Tibial nerve (tissue), 4 donors: ENCODE measurements at places on chromosomes 5 and 9. TPM values are rescaled to one million over a fixed set of nuclear protein-coding genes. Genes with fewer than 3 reads are reported as not detected.

The FOXI1 gene
- not detected for total RNA-seq

GRCh38 chr5:146825033-146825432, 53.5 kb downstream of the PPP2R2B start:
- H3K27ac ChIP-seq, result no peak overlapping the region
- H3K4me1 ChIP-seq, result peaks cover 4% of the 10 kb centered on the region
- no peaks in the 10 kb centered on the region for H3K27me3 ChIP-seq
- H3K4me3 ChIP-seq, result no peak overlapping the region
- DNase-seq, result no peak

DNA sequence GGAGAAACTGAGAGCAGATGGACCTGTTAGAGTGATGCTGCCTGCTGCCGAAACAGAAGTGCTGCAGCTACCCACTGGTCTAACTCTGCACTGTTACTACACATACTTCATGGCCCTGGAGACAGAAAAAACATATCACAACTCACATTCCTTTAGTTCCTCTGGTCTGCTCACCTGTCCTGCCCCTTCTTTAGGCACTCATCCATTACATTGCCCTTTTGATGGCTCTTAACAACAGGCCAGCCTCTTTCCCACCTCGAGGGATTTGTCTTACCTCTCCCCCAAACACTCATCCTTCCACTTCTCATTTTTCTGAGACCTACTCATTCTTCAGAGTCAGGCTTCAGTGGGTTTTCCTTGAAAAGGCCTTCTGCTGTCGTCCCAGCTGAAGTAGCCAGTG, 49.2 kb downstream of the KCTD16 start:
- no peak for DNase-seq
- no peaks in the 10 kb centered on the region for H3K27me3 ChIP-seq
- no peaks in the 10 kb centered on the region for H3K36me3 ChIP-seq
- no peak overlapping the region for H3K27ac ChIP-seq

DNA sequence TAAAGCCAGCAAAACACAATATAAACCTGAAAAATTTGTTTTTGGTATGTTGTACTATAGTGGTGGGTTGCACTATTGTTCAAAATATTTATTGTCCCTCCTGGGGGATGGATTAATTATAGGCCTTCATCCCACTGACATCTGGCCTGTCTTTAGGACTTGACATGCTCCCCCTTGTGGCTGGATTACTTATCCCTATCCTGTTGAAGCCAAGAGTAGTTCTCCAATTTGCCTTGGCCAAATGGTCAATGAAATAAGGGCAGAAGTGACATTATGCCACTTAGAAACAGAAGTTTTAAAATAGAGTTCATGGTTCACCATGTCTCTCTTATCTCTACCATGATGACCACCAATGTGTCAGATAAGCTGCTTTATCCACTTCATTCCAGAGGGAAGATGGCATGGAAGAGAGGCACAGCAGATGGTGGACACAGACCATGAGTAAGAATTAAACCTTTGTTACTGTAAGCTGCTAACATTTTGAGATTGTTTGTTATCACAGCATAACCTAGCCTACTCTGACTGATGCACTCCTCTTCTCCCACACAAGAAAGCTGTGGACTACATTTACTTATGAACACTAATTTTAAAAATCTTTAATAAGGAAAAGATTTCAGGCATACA, 29.2 kb upstream of the ARHGEF28 start:
- H3K4me1 ChIP-seq, result no peaks in the 10 kb centered on the region
- no peaks in the 10 kb centered on the region for H3K36me3 ChIP-seq
- peak; percentile 31 for DNase-seq
- H3K4me3 ChIP-seq, result no peak overlapping the region
- H3K27ac ChIP-seq, result no peak overlapping the region
- H3K27me3 ChIP-seq, result no peaks in the 10 kb centered on the region

DNA sequence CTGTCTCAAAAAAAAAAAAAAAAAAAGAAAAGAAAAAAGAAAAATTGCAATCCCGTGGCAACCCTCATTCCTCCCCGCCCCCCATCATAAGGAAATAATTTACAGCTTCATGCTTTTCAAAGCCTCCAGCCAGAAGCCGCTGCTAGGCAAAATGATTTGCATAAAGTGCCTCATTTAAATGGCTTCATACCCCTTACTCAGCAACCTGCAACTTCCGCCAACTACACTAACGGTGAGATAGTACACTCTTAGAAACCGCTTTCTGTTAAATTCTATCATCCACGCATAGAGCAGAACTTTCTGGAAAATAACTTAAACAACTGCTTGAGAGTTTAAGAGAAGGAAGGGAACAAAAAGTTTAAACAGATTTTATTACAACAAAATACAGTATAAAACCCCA, 17.8 kb downstream of the SERINC5 start:
- no peak overlapping the region for H3K4me3 ChIP-seq
- H3K4me1 ChIP-seq, result peaks cover 28% of the 10 kb centered on the region
- H3K36me3 ChIP-seq, result peaks cover 14% of the 10 kb centered on the region

DNA sequence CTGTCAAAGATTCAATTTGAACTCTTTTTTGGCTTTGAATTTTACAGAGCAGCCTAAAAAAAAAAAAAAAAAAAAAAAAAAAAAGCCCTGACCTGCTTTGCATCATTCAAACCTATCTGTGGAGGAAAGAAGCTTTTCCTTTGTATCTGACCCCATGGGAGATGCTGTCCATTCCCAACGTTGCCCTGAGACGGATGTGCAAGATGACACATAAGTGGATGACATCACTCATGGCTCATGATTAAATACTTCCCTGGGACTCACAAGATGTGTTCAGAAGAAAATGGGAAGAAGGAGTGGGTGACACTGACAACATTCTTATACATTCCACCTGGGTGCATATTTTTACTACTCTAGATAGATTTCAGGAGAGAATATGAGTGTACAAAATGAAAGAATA, 245.7 kb upstream of the ELAVL2 start:
- no peaks in the 10 kb centered on the region for H3K36me3 ChIP-seq
- no peaks in the 10 kb centered on the region for H3K27me3 ChIP-seq
- H3K27ac ChIP-seq, result no peak overlapping the region
- no peak for DNase-seq
- no peak overlapping the region for H3K4me3 ChIP-seq

- H3K36me3 ChIP-seq, result peaks cover 8% of the 10 kb centered on the region
- no peaks in the 10 kb centered on the region for H3K27me3 ChIP-seq
- peaks cover 75% of the 10 kb centered on the region for H3K4me1 ChIP-seq
- peak overlapping the region; percentile 96 for H3K27ac ChIP-seq
- DNase-seq, result peak; percentile 69
Observed at GRCh38 chr5:132260714-132261551, 3.4 kb downstream of the PDLIM4 start.

DNA sequence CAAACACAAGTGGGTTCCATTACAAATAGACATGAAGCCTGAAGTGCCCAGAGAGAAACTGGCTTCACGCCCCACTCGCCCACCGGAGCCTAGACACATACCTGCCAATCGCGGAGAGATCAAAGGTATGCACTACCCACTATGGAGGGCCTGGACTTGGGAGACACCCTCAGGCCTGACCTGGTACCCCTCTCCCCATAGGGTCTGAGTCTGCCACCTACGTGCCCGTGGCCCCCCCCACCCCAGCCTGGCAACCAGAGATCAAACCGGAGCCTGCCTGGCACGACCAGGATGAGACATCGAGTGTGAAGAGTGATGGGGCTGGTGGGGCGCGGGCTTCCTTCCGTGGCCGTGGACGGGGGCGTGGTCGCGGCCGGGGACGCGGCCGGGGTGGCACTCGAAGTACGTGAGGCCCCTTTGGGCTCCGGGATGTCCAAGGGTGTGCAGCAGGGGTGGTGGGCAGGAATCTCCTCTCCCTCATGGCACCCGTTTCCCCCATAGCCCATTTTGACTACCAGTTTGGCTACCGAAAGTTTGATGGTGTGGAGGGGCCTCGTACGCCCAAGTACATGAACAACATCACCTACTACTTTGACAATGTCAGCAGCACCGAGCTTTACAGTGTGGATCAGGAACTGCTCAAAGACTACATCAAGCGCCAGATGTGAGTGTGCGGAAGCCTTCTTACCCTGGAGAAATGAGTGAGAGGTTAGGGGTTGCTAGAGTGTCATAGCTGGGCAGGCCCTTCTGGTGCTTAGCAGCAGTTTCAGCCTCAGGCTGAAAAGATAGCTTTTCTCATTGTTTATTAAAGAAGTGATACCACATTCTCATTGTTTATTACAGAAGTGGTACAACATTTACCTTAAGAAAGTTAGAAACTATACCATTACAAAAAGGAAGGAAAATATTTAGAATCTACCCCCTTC, 38.7 kb downstream of the LARP1 start:
- no peak overlapping the region for H3K4me3 ChIP-seq
- H3K36me3 ChIP-seq, result peaks cover 8% of the 10 kb centered on the region
- no peak overlapping the region for H3K27ac ChIP-seq
- no peak for DNase-seq
- no peaks in the 10 kb centered on the region for H3K27me3 ChIP-seq
- H3K4me1 ChIP-seq, result no peaks in the 10 kb centered on the region

The SAXO1 gene
- not detected for total RNA-seq

The PKN3 gene
- total RNA-seq, result 10.4 TPM

DNA sequence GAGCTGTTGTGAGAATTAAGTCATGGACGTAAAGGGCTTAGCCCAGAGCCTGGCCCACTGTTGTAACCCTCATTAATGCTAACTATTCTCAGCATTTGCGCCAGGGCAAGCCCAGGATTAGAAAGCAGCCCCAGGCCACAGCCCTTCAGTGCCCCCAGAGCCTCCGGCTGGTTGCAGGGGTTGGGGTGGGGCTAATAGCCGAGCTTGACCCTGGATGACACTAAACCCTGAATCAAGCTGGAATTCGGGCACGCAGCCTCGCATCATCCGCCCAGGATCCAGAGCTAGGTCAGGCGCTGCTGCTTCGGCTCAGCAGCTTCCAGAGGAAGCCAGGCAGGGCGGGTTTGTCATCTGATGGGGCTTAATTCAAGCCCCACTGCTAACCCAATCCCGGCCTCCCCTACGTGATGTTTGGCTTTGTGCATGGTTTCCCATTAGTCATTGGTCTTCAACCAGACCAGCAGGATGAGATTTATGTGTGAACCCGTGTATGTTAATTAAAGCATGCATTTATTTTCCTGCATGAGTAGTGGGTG, 1.2 kb upstream of the MEGF9 start:
- DNase-seq, result peak; percentile 38
- H3K4me1 ChIP-seq, result peaks cover 39% of the 10 kb centered on the region
- peak overlapping the region; percentile 97 for H3K4me3 ChIP-seq
- H3K27ac ChIP-seq, result peak overlapping the region; percentile 97
- no peaks in the 10 kb centered on the region for H3K27me3 ChIP-seq

The PRRC2B gene
- total RNA-seq, result 180 TPM

GRCh38 chr9:98150721-98151120, 31.7 kb upstream of the TRIM14 start:
- DNase-seq, result no peak
- no peaks in the 10 kb centered on the region for H3K4me1 ChIP-seq
- no peaks in the 10 kb centered on the region for H3K36me3 ChIP-seq
- no peak overlapping the region for H3K4me3 ChIP-seq

The HAVCR1 gene
- total RNA-seq, result not detected

The ELP1 gene
- total RNA-seq, result 21.8 TPM

The ADAMTS12 gene
- 10.1 TPM for total RNA-seq

DNA sequence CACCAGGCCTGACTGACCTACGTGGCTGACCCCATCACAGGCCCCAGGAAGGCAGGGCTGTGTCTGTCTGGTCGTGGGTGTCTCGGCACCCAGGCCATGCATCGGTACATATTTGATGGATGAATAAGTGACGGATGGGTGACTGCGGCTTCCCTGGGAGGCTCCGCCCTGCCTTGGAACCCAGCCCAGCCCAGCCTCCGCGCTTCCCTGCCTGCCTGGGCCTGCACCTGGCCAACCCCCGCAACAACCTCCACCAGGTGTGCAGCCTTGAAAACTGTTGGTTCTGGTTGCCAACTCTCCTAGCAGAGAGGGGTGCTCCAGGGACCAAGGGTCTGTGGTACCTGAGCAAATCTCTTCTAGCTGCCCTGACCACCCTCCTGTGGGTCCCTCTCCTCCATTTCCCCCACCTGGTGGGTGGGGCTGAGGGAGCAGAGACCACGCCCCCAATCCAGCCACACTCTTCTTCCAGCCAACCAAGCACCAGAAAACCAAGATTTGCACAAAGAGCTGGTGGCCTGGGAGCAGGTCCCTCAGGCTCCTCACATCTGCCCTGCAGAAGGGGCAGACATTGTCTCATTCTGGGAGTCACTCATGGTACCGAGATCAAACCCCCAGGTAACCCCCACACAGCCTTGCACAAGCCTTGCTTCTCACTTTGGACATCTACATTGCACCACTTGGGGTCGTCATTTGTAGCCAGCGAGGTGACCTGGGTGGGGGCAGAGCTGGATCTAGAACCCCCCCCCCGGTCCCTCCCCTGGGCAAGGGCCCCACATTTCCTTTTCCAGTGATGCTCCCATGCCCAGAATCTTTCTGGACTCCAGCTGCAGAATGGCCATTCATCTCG, 100.6 kb upstream of the IER5L start:
- no peak overlapping the region for H3K4me3 ChIP-seq
- H3K27ac ChIP-seq, result no peak overlapping the region
- no peaks in the 10 kb centered on the region for H3K36me3 ChIP-seq
- no peaks in the 10 kb centered on the region for H3K4me1 ChIP-seq
- DNase-seq, result peak; percentile 7
- no peaks in the 10 kb centered on the region for H3K27me3 ChIP-seq

The SPINK13 gene
- 1.0 TPM for total RNA-seq

DNA sequence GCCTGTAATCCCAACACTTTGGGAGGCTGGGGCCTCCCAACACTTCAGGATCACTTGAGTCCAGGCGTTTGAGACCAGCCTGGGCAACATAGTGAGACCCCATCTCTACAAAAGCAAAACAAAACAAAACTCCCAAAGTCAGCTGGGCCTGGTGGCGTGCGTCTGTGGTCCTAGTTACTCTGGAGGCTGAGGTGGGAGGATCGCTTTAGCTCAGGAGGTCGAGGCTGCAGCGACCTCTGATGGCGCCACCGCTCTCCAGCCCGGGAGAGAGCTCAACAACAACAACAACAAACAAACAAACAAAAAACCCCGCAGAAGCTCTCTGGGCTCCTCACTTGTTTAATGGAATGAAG, 528 bp downstream of the ACOT12 start:
- no peak overlapping the region for H3K4me3 ChIP-seq
- no peaks in the 10 kb centered on the region for H3K36me3 ChIP-seq
- H3K4me1 ChIP-seq, result no peaks in the 10 kb centered on the region
- H3K27me3 ChIP-seq, result peaks cover 33% of the 10 kb centered on the region
- no peak overlapping the region for H3K27ac ChIP-seq

GRCh38 chr9:69527454-69527853, 144.7 kb downstream of the APBA1 start:
- no peak overlapping the region for H3K27ac ChIP-seq
- no peak overlapping the region for H3K4me3 ChIP-seq
- no peaks in the 10 kb centered on the region for H3K4me1 ChIP-seq
- H3K27me3 ChIP-seq, result no peaks in the 10 kb centered on the region
- DNase-seq, result no peak

The SPAAR gene
- 9.6 TPM for total RNA-seq

GRCh38 chr9:89881431-89881830, 276.6 kb downstream of the GADD45G start:
- no peak overlapping the region for H3K4me3 ChIP-seq
- no peak overlapping the region for H3K27ac ChIP-seq
- DNase-seq, result no peak
- no peaks in the 10 kb centered on the region for H3K36me3 ChIP-seq
- H3K4me1 ChIP-seq, result no peaks in the 10 kb centered on the region

GRCh38 chr9:131661568-131662288, 78.1 kb downstream of the RAPGEF1 start:
- no peaks in the 10 kb centered on the region for H3K36me3 ChIP-seq
- DNase-seq, result no peak
- no peak overlapping the region for H3K4me3 ChIP-seq
- H3K4me1 ChIP-seq, result peaks cover 46% of the 10 kb centered on the region
- no peaks in the 10 kb centered on the region for H3K27me3 ChIP-seq
- H3K27ac ChIP-seq, result no peak overlapping the region

- no peak overlapping the region for H3K27ac ChIP-seq
- DNase-seq, result no peak
- H3K4me1 ChIP-seq, result no peaks in the 10 kb centered on the region
- no peaks in the 10 kb centered on the region for H3K27me3 ChIP-seq
- H3K36me3 ChIP-seq, result no peaks in the 10 kb centered on the region
- no peak overlapping the region for H3K4me3 ChIP-seq
Observed at GRCh38 chr5:160475864-160476438, 54.3 kb downstream of the PTTG1 start.

The KIF4B gene
- not detected for total RNA-seq
